ENCODE measurements at places on chromosomes 1 and 21.

- no peak for DNase-seq
Observed at GRCh38 chr1:26602378-26602959, 72.9 kb downstream of the RPS6KA1 start.

DNA sequence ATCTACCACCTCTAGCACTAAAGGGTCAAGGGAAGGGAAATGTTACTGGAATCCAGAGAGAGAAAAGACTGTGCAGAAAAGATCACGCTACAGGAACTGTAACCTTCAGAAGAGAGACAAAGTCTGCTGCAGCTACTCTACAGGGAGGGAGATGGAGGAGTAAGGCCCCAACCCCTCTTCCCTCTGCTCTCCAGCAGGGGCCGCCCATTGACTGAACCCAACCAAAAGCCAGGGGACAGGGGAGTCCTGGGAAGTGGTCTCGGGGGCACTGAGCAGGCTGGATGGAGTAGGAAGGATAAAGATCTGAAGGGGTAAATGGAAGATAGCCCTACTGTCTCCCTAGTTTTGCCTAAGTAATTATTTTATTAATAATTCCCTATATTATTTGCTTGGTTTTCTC lies 72.8 kb upstream of the NR5A2 start:
- peak; percentile 55 for DNase-seq

- DNase-seq, result no peak
Observed at GRCh38 chr1:152917794-152918193, 9.4 kb downstream of the IVL start.

- DNase-seq, result no peak
Observed at GRCh38 chr21:21807598-21807903, 809.3 kb downstream of the NCAM2 start.

DNA sequence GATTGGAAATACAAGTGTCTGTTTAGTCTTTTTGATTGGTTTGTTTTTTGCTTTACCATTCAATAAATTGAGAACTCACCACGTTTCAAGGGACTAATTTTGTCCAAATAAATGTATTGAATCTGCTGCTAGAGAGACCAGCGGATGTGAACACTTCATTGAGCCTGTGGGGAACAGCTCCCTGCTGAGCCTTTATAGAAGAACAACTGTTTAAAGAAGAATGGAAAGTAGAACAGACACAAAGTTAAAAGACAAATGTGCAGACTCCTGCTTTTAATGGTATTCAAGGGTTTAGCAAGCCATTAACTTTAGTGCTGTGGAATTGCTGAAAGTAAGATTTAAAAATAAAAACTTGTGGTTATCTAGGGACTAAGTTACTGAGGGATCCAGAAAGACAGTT lies 817.7 kb upstream of the B3GALT2 start:
- no peak for DNase-seq

- DNase-seq, result no peak
Observed at GRCh38 chr1:69921486-69921885, 283.9 kb downstream of the LRRC40 start.

GRCh38 chr1:190615818-190616217 lies 138.2 kb upstream of the BRINP3 start:
- DNase-seq, result no peak

DNA sequence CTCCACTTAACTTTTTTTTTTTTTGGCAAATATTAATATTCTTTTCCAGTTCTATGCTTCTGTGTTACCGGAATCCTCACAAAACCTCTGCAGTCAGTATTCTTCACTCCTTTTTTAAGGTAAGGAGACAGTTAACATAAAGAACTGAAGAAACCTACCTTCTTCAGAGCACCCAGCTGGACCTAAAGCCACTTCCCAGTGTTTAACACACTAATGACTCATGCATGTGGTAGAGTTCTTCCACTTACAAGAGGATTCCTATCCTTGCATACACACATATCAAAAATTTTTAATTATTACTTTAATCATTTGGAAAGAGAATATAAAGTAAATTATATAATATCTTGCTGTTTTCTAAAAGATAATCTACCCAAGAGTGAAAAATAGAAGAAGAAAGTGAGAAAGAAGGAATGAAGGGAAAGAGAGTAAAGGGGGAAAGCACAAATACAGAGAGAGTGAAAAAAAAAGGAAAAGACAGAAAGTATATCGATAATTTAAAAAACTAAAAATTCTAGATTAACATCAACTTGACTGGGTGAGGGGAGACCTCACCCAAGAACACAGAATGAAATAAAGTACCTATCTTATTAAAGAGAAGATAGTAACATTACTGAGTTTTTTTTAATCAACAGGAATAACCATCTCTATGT lies 54.9 kb downstream of the ENAH start:
- DNase-seq, result no peak

- DNase-seq, result no peak
Observed at GRCh38 chr1:93839753-93840152, 39.3 kb downstream of the DNTTIP2 start.

GRCh38 chr1:213568929-213569815 lies 418.6 kb upstream of the PROX1 start:
- DNase-seq, result no peak

GRCh38 chr1:45394342-45394741 lies 54.1 kb upstream of the MUTYH start:
- no peak for DNase-seq

DNA sequence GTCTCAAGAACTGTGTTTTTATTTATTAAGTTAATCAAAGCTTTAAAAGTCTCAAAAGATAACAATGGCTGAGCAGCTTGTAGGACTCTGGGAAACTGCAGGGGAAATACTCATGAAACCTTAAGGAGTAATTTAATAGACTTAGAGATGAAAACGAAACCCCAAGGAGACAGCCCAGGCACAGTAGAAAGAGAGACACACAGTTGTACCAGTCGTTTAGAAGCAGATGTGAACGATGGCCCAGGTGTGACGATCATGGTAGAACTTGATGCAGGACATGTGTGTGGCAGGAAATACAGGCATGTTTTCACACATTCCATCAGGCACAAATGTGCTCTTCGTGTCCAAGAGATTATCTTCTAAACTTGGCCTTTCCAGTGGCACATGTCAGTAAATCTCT lies 21.2 kb upstream of the MRPS6 start:
- DNase-seq, result no peak

DNA sequence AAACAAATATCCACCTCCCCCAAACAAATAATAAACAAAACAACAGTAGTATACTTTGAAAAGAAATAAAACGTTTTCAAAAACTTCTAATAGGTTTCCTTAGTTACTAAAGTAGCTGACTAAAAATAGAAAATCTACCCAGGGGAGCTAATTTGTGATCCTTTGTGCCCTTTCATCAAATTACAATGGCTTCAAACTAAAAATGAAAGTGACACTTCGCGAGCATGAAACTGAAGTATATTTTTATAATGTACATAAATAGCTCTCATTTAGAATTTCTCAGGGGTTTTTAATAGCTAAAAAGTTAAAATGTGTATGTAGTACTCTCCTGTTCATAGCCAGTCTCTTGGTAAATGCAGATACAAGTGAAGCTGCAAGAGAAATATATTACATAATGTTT lies 78.4 kb downstream of the BRINP3 start:
- DNase-seq, result no peak

DNA sequence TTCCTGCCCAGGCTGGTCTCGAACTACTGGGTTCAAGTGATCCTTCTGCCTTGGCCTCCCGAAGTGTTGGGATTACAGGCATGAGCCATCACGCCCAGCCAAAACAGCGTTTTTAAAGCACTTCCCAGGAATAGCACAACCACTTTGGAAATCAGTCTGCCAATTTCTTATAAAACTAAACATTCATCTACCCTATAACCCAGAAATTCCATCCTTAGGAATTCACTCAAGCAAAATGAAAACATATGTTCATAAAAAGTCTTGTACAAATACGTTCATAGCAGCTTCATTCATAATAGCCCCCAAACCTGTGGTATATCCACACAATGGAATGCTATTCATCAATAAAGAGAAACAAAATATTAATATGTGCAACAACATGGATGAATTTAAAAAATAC lies 36.1 kb downstream of the PHC2 start:
- DNase-seq, result no peak

DNA sequence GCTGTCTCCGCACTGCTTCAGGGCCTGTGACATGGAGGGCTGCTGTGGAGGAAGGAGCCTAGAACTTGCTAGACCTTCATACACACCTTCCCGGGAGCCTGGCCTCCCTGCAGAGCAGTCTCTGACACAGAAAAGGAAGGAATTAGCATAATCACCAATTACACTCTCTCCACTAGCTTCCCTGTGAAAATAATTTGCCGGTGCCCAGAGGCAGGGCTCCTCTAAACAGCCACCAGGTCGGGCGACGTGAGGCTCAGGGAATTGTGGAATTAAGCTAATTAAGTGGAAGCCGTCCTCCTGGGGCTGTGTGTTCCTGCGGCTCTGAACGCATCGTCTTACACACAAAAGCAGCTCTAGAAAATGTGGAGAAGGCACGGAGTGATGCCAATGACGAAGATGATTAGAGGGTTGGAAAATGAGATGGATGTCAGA lies 82.6 kb downstream of the NENF start:
- DNase-seq, result no peak

DNA sequence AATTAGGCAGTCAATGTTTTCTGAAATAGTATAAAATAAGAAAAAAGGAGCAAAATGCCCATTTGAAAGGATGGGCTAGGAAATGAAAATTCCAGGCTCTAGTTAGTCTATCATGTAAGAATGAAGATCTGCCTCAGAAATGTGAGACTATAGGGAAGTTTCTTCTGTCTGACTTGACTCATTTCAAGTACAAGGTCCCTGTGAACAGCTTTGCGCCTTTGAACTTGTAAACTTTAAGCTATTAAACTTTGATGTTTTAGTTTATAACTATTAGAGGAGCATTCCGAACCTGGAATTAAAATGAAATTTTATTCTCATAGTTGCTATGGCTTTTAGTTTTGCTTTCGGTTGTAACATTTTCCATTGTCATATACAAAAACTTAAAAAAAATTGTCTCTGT lies 199.4 kb downstream of the RPS6KC1 start:
- DNase-seq, result no peak

DNA sequence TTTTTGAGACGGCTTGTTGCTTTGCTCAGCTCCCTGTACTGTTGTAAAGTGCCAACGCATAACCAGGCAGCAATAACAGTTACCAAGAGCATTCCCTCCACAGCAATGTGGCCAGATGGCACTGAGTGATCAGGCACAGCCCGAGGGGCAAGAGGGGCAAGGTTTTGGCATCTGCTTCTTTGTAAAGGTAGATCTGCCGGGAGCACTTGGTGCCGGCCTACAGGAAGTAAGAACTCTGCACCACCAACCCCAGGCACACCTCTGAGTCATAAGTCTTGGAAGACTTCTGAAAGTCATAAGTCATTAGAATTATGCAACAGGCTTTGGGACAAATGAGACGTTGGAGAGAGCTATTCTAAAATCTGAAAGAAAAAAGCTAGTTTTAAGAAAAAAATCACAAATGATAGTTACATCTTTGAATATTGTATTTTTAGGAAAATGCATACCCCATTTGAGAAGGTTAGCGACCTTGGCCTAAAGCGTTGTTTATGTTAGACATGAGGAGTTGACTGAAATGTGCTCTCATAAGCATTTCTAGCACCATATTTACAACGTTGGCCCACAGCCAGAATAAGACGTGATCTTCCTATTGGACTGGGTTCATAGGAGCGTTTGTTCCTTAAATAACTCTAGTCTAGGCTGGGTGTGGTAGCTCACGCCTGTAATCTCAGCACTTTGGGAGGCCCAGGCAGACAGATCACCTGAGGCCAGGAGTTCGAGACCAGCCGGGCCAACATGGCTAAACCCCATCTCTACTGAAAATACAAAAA lies 37.7 kb upstream of the MAP10 start:
- no peak for DNase-seq

- peak; percentile 49 for DNase-seq
Observed at GRCh38 chr21:45318146-45318555, 30.5 kb upstream of the POFUT2 start.

DNA sequence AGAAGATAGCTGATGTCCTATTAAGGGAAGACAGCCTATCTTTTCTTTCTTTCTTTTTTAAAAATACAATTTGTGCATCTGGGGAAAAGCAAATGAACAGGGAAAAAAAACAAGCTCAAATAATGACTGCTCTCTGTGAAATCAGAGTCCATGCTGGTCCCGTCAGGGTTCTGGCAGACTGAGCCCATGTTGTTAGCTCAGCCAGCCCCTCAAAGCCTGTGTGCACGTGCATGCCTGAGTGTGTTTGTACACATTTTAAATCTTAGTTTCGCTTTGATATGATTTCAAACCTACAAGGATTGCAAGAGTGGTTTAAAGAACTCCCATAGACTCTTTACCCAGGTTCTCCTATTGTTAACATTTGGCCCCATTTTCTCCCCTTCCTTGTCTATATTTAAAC lies 231.8 kb upstream of the GREM2 start:
- no peak for DNase-seq

GRCh38 chr1:17562375-17562774 lies 22.9 kb downstream of the ARHGEF10L start:
- DNase-seq, result no peak

GRCh38 chr1:215807911-215808436 lies 240.9 kb downstream of the KCTD3 start:
- no peak for DNase-seq

GRCh38 chr1:191174298-191174697 lies 696.6 kb upstream of the BRINP3 start:
- DNase-seq, result no peak

DNA sequence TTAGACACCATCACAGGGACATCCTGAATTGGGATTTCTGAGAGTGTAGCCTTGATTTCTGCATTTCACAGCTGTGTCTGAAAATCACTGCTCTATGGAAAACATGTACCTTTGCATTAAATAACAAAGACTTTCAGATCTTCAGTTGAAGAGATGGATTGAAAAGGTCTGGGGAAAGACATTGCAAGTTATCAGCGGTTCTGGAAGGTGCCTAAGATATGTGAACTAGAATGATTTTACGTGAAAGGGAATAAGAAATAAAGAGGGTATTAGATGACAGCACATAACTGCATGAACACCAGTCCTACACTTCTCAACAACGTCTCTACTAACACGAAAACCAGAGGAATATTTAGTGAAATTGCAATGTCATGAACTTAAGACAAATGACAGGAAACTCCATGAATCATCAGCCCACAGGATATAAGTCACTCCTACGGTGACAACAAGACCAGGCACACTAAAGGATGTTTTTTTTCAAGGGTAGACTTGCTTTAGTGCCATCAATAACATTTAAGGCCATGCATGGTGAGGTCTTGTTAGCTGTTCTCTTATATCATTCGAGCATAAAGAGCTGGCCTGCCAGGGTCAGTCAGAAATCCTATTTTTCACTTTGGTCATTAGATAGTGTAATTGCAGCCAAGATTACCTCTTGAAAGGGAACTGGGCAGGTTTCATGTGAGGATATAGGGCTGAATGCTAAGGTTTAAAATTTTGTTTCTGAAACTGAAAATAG lies 283.1 kb downstream of the GRIK1 start:
- no peak for DNase-seq

GRCh38 chr1:68206848-68207689 lies 25.3 kb downstream of the WLS start:
- DNase-seq, result no peak

- DNase-seq, result no peak
Observed at GRCh38 chr1:6336776-6337622, 56.6 kb downstream of the ACOT7 start.

DNA sequence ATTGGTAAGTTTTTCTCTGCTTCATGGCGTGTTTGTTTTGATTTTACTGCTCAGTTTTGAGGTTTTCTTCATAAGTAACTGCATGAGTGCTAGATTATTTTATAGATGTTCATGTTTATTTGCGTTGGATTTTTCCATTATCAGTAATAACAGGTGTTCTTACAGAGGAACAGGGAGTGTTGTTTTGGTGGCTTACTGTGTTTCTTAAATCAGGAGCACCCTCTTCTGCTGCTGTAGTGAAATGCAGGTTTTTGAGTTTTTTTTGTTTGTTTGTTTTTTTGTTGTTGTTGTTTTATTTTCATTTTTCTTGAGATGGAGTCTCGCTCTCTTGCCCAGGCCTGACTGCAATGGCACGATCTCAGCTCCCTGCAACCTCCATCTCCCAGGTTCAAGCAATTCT lies 32.6 kb downstream of the CTBS start:
- DNase-seq, result no peak

Measured in right lobe of liver (tissue), 6 donors.